Activated T-helper 2 cell treated with anti-CD3 and anti-CD28 coated beads, Interferon-gamma antibody, Interleukin-2, Interleukin-4, amounts not matched to agents 10 μg/mL and 5 μg/mL and 100 μg/mL, durations not matched to agents 14 hours and 24 hours and 36 hours (primary cell): ENCODE measurements at places on chromosomes 16 and 17.
A peak's percentile ranks its signal among the peaks of the same experiment; 100 is the strongest.

- no peaks in the 10 kb centered on the region for H3K27me3 ChIP-seq
- H3K27ac ChIP-seq, result no peak overlapping the region
- no peak for DNase-seq
- H3K4me1 ChIP-seq, result no peaks in the 10 kb centered on the region
- H3K4me3 ChIP-seq, result no peak overlapping the region
- H3K36me3 ChIP-seq, result peaks cover 46% of the 10 kb centered on the region
Measured at GRCh38 chr17:8466873-8467272, 31.2 kb downstream of the NDEL1 start.

DNA sequence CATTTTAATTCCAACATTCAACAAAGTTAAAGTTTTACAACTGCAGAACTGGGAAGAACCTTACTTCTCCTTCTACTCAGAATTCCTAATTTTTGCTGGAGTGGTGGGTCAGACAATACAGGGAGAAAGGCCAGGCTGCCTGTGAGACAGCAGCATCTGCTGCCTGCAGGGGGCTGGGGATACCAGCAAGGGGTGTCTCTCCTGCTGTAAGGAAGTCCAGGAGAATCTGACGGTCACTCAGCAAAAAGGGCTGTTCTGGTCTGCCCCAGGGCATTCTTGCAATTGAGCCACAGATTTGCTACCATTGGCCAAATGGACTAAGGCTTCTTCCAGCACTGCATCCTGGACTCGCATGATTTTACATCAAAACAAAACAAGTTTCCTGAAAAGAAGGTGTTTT, 426.6 kb upstream of the CDH11 start:
- H3K4me3 ChIP-seq, result no peak overlapping the region
- no peak for DNase-seq
- H3K36me3 ChIP-seq, result no peaks in the 10 kb centered on the region
- no peaks in the 10 kb centered on the region for H3K27me3 ChIP-seq
- H3K4me1 ChIP-seq, result no peaks in the 10 kb centered on the region

- peaks cover 35% of the 10 kb centered on the region for H3K36me3 ChIP-seq
- H3K27ac ChIP-seq, result peak overlapping the region; percentile 95
- no peaks in the 10 kb centered on the region for H3K27me3 ChIP-seq
- H3K4me3 ChIP-seq, result peak overlapping the region; percentile 80
- peak; percentile 74 for DNase-seq
Measured at GRCh38 chr17:42248351-42249179, 27.6 kb downstream of the STAT5B start.

DNA sequence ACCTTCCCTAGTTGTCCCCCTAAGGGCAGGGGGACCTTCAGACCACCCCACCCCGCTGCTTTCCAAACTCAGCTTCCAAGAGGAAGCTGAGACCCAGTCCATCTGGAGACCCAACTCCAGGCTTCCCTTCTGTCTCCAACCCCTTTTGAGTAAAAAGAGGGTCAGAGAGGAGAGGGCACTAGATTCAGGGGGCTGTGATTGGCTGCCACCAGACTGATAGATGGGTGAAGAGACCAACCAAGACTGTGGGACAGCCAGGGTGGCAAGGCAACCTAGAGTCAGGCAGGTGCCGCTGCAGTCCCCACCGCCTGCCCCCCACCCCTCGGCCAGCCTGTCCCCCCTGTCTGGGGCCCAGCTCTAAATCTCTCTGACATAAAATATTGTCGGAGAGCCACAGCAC, 92.5 kb downstream of the SDK2 start:
- no peaks in the 10 kb centered on the region for H3K36me3 ChIP-seq
- no peak overlapping the region for H3K27ac ChIP-seq
- no peak for DNase-seq
- peak overlapping the region; percentile 76 for H3K4me3 ChIP-seq
- H3K4me1 ChIP-seq, result no peaks in the 10 kb centered on the region

- peaks cover 23% of the 10 kb centered on the region for H3K4me1 ChIP-seq
- DNase-seq, result no peak
- peaks cover 32% of the 10 kb centered on the region for H3K36me3 ChIP-seq
- peak overlapping the region; percentile 98 for H3K4me3 ChIP-seq
- no peaks in the 10 kb centered on the region for H3K27me3 ChIP-seq
- peak overlapping the region; percentile 100 for H3K27ac ChIP-seq
Measured at GRCh38 chr16:4426021-4426684, 485 bp downstream of the DNAJA3 start.

GRCh38 chr17:40617678-40618240, 29.9 kb downstream of the SMARCE1 start:
- H3K4me1 ChIP-seq, result peaks cover 60% of the 10 kb centered on the region
- no peak overlapping the region for H3K4me3 ChIP-seq
- H3K27ac ChIP-seq, result no peak overlapping the region
- H3K27me3 ChIP-seq, result no peaks in the 10 kb centered on the region
- H3K36me3 ChIP-seq, result no peaks in the 10 kb centered on the region
- no peak for DNase-seq

DNA sequence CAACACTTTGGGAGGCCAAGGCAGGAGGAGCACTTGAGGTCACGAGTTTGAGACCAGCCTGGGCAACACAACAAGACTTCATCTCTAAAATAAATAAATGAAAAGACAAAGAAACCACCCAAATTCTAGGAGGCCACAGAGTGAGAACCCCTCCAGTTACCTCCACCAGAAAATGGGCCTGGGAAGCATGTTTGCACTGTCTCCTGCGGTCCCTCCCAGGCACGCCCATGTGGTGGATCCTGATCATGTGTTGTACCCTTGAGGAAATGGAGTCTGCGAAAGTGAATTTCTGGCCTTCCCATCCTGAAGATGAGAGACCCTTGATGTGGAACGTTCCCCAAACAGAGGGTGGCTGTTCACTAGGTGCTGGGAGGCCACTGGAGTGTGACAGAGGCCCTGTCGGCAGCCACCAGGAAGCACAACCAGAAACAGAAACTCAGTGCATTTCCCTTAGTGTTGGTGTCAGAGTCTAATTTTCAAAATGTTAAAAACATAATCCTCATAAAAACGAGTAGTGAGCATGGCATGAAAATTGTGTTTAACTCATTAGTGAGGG, 19.2 kb upstream of the USP22 start:
- no peak overlapping the region for H3K4me3 ChIP-seq
- peaks cover 2% of the 10 kb centered on the region for H3K27me3 ChIP-seq
- peaks cover 3% of the 10 kb centered on the region for H3K4me1 ChIP-seq
- no peaks in the 10 kb centered on the region for H3K36me3 ChIP-seq

GRCh38 chr17:79531191-79532095, 79.4 kb downstream of the RBFOX3 start:
- no peaks in the 10 kb centered on the region for H3K4me1 ChIP-seq
- no peaks in the 10 kb centered on the region for H3K27me3 ChIP-seq
- no peak for DNase-seq
- H3K27ac ChIP-seq, result no peak overlapping the region

GRCh38 chr16:70706948-70707465, 21.2 kb upstream of the MTSS2 start:
- no peak overlapping the region for H3K27ac ChIP-seq
- no peak overlapping the region for H3K4me3 ChIP-seq
- H3K27me3 ChIP-seq, result no peaks in the 10 kb centered on the region
- H3K36me3 ChIP-seq, result no peaks in the 10 kb centered on the region
- no peak for DNase-seq

DNA sequence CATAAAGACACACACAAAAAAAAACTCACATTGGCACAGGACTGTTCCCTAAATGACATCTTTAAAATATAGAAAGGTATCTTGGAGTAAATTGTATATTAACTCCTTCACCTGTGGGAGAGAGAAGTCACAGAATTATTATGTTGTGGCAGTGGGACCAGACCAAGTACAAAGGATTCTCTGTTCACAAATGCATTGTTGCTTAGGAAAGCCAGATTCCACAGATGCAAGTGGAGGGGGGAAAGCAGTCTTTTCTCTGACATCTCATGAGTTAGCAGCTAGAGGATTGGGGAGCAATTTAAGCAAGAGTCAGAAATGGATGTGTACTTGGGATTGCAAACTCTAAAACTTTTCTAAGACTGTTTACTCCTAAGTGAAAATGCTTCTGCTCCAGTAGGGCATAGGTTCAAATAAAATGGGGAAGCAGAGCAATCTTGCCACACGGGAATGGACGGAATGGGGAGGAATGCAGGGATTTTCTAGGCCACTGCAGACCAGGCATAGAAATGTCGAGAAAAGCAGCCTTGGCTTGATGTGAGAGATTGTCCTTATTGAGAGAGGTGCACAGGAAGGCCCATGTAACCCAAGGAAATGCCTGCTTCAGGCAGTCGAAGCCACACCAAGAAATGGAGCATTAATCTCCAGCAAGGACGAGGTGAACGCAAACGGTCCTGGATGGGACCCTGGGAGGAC, 4.1 kb upstream of the PMP22 start:
- H3K36me3 ChIP-seq, result no peaks in the 10 kb centered on the region
- no peak for DNase-seq
- H3K27ac ChIP-seq, result no peak overlapping the region
- H3K27me3 ChIP-seq, result peaks cover 38% of the 10 kb centered on the region
- H3K4me3 ChIP-seq, result no peak overlapping the region

- no peak for DNase-seq
- H3K4me1 ChIP-seq, result peaks cover 4% of the 10 kb centered on the region
- no peaks in the 10 kb centered on the region for H3K27me3 ChIP-seq
- H3K4me3 ChIP-seq, result no peak overlapping the region
- no peak overlapping the region for H3K27ac ChIP-seq
- H3K36me3 ChIP-seq, result no peaks in the 10 kb centered on the region
Measured at GRCh38 chr16:86089991-86090390, 191.0 kb downstream of the IRF8 start.

DNA sequence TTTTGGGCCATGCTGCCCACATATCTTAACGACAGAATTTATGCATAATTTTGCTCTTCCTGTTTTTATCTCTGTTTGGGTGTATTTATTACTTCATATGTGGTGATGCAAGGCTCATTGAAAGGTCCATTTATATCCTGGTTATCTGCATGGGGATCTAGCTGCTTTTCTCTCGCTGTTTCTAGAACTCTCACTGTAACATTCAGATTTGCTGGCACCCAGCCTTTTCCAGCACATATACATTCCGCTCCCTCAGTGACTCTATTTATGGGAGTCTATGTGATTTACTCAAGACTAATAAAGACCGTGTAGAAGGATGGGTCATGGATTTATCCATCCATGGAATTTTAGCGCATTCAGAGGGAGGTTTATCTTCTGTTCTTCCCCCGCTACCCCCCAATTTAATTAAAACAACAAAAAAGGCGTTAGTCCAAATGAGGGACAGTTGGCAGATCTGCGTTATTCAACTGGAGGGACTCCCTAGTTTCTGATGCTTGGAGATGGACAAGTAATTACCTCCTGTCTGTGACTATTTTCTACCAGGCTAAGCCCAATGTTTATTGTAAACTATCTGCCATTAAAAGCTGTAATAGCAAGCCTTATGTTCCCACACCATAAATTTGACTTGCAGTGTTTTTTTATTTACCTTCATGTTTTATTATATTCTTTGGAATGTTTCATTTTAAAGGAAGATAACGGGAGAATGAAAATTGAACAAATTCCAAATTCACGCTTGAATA, 19.8 kb upstream of the MARCHF10 start:
- H3K27me3 ChIP-seq, result peaks cover 2% of the 10 kb centered on the region
- no peak overlapping the region for H3K4me3 ChIP-seq
- no peak for DNase-seq
- H3K27ac ChIP-seq, result no peak overlapping the region

GRCh38 chr16:9195287-9195686, 103.8 kb downstream of the HAPSTR1 start:
- no peaks in the 10 kb centered on the region for H3K36me3 ChIP-seq
- DNase-seq, result no peak
- H3K27ac ChIP-seq, result no peak overlapping the region

GRCh38 chr17:34383216-34383615, 20.2 kb upstream of the CCL1 start:
- H3K36me3 ChIP-seq, result no peaks in the 10 kb centered on the region
- DNase-seq, result no peak
- peaks cover 90% of the 10 kb centered on the region for H3K4me1 ChIP-seq
- H3K27me3 ChIP-seq, result no peaks in the 10 kb centered on the region
- peak overlapping the region; percentile 51 for H3K4me3 ChIP-seq

DNA sequence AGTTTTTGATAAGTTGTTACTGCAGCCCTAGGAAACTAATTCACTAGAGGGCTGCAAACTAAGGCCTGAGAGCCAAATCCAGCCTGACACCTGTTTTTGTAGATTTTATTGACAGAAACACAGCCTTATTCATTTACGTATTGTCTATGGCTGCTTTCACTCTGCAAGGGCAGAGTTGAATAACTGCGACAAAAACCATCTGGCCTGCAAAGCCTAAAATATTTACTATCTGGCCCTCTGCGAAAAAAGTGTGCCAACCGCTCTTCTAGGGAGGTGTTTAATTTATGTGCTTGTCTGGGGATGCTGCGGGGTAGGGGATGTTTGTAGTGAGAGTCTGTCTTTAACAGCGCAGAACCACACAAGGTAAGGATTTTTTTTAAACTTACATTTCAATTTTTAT, 165.0 kb upstream of the RBFOX1 start:
- no peaks in the 10 kb centered on the region for H3K4me1 ChIP-seq
- no peak overlapping the region for H3K27ac ChIP-seq
- no peaks in the 10 kb centered on the region for H3K27me3 ChIP-seq
- no peak overlapping the region for H3K4me3 ChIP-seq

- no peak overlapping the region for H3K27ac ChIP-seq
- H3K36me3 ChIP-seq, result no peaks in the 10 kb centered on the region
- no peaks in the 10 kb centered on the region for H3K4me1 ChIP-seq
Measured at GRCh38 chr17:36889770-36890349, 47.4 kb upstream of the LHX1 start.

GRCh38 chr17:17545031-17545820, 46.3 kb downstream of the PEMT start:
- no peak overlapping the region for H3K27ac ChIP-seq
- H3K27me3 ChIP-seq, result no peaks in the 10 kb centered on the region
- H3K4me3 ChIP-seq, result no peak overlapping the region

DNA sequence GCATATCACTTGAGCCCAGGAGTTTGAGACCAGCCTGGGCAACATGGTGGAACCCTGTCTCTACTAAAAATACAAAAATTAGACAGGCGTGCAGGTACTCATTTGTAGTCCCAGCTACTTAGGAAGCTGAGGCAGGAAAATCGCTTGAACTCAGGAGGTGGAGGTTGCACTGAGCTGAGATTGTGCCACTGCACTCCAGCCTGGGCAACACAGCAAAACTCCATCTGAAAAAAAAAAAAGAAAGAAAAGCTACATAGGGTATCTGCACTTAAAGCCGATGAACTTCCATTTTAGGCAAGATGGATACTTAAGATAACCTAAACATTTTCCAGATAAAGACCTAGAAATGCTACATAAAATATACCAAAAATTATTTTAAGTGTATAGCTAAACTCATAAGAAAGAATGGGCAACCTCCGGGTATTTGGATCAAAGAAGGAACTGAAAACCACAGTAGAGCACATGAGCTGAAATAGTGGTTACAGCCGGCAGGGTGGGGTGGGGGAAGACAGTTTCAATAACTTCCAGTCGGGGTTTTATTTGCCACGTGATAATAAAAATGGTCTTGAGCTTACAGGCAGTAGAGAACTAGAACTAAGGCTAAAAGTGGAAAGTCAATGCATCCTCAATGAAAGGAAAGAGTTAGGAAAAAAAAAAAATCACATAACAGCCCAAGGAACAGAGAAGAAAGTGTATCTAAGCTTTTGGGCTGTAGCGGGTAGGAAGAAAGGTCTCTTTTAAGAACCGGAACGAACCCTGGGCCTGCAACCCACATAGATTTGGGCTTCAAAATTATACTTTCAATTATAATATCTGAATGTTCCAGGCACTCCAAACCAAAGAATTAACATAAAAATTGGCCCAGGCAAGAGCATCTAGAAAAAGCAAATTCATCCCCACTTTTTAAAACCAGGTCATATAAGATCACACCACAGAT, 53.1 kb downstream of the CFDP1 start:
- peak overlapping the region; percentile 38 for H3K4me3 ChIP-seq
- H3K36me3 ChIP-seq, result peaks cover 65% of the 10 kb centered on the region
- peaks cover 38% of the 10 kb centered on the region for H3K4me1 ChIP-seq
- peak overlapping the region; percentile 50 for H3K27ac ChIP-seq
- H3K27me3 ChIP-seq, result peaks cover 46% of the 10 kb centered on the region

GRCh38 chr17:12990041-12990808, 27.6 kb downstream of the ELAC2 start:
- H3K4me3 ChIP-seq, result no peak overlapping the region
- H3K4me1 ChIP-seq, result no peaks in the 10 kb centered on the region
- peaks cover 46% of the 10 kb centered on the region for H3K36me3 ChIP-seq
- H3K27ac ChIP-seq, result no peak overlapping the region
